ENCODE measurements at places on chromosomes 5 and 9.
A peak's percentile ranks its signal among the peaks of the same experiment; 100 is the strongest.

DNA sequence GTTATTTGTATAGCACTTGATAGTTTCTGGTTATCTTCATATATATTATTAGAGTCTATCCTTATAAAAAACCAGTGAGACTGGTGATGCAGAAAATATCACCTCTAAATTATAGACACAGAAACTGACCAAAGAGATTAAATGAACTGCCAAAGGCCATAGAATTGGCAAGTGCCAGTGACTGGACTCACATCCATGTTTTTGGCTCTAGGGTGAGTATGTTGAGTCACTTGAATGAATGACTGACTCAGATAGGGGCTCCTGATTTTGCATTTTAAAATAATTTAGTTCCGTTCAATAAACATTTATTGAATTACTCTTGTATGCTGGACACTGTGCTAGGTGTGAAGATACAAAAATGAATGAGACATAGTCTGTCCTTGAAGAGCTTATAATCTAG is 70.7 kb downstream of the NR2F1 start:
- no peaks in the 10 kb centered on the region for H3K36me3 ChIP-seq
- no peaks in the 10 kb centered on the region for H3K4me1 ChIP-seq
- no peaks in the 10 kb centered on the region for H3K27me3 ChIP-seq
- no peak for DNase-seq
- no peak overlapping the region for H3K27ac ChIP-seq

DNA sequence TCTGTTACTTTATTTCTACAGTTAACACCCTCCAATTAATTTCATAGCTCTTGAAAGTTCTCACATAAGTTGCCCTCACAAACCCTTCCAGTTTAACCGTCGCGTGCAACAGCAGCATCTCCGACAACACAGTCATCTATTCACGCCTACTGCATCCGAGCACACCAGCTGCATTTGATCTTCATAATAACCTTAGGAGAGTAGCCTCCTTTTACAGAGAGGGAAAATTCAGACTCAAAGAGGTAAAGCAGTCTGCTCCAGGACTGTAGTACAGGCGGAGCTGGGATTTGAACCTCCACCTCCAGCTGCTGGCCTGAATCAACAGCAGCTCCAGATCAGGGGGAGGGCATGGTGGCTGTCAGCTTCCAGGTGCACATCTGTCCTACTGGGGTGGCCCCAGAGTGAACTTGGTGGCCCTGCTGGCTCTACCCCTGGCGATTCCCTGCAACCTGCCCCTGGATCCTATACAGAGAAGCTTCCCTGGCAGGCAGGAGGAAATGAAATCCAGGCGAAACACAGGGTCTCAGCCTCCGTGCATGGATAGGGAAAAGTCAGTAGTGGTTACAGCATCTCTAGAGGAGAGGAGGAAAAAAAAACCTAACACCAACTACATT is 71.6 kb upstream of the UNC5A start:
- H3K4me1 ChIP-seq, result no peaks in the 10 kb centered on the region
- DNase-seq, result peak; percentile 30
- no peaks in the 10 kb centered on the region for H3K36me3 ChIP-seq
- peaks cover 2% of the 10 kb centered on the region for H3K27me3 ChIP-seq
- H3K4me3 ChIP-seq, result no peak overlapping the region

GRCh38 chr5:9596824-9597223 is 33.3 kb downstream of the TAS2R1 start:
- no peak for DNase-seq
- H3K27ac ChIP-seq, result no peak overlapping the region
- no peaks in the 10 kb centered on the region for H3K4me1 ChIP-seq
- H3K27me3 ChIP-seq, result no peaks in the 10 kb centered on the region
- no peak overlapping the region for H3K4me3 ChIP-seq

GRCh38 chr9:72041775-72042194 is 18.6 kb downstream of the C9orf57 start:
- no peaks in the 10 kb centered on the region for H3K36me3 ChIP-seq
- H3K27me3 ChIP-seq, result no peaks in the 10 kb centered on the region
- DNase-seq, result peak; percentile 89
- H3K4me3 ChIP-seq, result peak overlapping the region; percentile 21

DNA sequence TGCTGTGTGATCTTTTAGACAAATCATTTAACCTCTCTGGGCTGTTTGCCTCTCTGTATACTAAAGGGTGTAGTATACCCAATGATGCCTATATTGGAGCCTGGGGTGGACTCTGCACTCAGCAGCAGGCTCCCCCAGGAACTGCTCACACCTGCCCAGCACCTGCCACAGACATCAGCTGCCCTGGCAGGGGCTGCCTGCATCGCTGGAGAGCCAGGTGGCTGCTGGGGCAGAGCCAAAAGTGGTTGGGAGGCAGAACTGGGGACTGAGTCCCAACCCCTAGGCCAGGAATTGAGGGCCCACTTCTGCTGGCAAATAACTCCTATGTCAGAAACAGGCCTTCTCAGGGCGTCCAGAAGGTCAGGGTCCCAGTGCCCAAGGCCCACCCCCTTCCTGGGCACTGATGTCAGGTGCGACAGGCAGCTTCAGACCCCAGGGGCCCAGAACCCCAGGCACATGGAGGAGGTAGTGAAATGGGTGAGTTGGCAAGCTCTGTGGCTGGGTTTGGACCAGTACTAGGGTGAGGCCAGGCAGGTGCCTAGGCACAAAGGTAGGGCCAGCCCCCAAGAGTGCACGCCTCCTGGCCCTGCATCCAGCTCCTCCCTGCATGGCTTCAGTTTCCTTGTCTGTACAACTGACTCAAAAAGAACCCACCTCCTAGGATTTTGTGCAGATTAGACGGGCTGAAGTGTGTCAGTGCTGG is 5.8 kb downstream of the UNC5A start:
- DNase-seq, result no peak
- no peaks in the 10 kb centered on the region for H3K36me3 ChIP-seq
- H3K4me1 ChIP-seq, result peaks cover 8% of the 10 kb centered on the region
- peaks cover 10% of the 10 kb centered on the region for H3K27me3 ChIP-seq
- H3K4me3 ChIP-seq, result no peak overlapping the region
- H3K27ac ChIP-seq, result no peak overlapping the region

- H3K27ac ChIP-seq, result no peak overlapping the region
- no peak for DNase-seq
- no peaks in the 10 kb centered on the region for H3K4me1 ChIP-seq
- H3K27me3 ChIP-seq, result no peaks in the 10 kb centered on the region
These were observed 34.2 kb upstream of the TESK1 start for GRCh38 chr9:35570709-35571504.

- no peak for DNase-seq
- no peaks in the 10 kb centered on the region for H3K27me3 ChIP-seq
- H3K4me3 ChIP-seq, result no peak overlapping the region
- H3K4me1 ChIP-seq, result no peaks in the 10 kb centered on the region
- no peak overlapping the region for H3K27ac ChIP-seq
These were observed 82.0 kb downstream of the NIPBL start for GRCh38 chr5:36958612-36959011.

DNA sequence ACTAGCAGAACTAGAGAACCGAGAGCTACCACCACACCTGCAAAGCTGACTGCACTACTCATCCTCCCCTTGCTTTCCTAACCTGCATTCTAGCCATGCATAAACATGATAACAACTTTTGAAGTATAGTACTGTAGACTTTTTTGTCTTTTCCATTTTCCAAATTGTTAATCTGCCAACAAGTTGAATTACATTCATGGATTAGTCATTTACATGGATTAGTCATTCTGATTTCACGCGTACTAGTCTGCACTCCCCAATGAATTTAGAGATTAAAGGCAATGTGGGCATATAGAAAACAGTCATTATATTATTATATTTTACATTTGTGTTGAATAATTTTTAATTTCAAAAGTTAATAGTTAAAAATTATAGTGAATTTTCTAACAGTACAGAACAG is 81.4 kb downstream of the EDIL3 start:
- H3K27me3 ChIP-seq, result no peaks in the 10 kb centered on the region
- no peak overlapping the region for H3K4me3 ChIP-seq
- H3K4me1 ChIP-seq, result no peaks in the 10 kb centered on the region
- H3K36me3 ChIP-seq, result no peaks in the 10 kb centered on the region
